ENCODE measurements at places on chromosomes 7 and 10.

DNA sequence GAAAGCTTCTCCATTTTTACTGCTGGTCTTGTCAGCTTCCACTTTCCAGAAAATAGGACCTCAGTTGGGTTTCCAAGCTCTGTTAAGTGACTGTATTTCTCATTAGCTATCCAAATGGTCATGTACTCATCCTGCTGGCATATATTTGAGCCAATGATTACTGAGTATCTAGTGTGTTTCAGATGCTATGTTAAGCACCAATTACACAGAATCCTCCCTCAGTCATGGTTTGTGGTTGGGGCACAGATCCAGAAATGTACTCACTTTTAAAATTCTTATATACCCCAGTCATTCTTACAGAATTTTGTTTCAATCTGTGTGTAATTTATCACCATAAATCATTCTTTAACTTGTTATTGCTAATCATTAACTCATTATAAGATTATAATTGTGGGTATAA lies 362.3 kb upstream of the MTPN start:
- DNase-seq, result no peak

DNA sequence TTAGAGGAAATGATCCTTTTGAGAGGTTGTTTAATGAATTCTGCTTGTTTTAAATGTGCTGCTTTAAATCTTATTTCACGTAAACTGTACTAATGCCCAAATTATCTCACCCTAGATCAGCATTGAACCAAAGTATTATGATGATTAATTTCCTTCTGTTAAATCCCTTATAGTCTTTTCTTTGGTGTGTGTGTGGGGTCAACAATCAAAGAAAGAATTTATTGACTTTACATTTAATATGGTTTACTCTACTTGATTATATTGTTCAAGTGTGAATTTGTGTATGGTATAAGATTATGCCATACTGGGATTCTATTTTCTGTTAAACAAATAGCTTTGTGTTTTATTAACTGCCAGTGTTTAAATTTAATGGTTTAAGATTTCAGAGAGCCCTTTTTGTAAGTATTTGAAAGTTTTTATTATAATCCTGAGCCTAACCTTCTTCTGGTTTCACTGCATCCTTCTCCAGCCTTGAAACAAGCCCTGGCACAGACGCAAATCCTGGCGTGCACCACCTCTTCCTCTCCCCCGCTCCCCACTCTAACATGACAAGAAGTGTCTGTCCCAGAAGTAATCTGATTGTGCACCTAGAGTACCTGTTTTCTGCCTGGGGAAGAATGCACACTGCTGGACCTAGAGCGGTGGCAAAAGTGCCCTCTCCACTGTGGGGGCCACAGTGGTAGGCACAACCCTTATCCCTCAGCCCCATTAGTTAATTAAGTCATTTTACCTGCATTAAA lies 70.6 kb downstream of the KAT6B start:
- no peak for DNase-seq

DNA sequence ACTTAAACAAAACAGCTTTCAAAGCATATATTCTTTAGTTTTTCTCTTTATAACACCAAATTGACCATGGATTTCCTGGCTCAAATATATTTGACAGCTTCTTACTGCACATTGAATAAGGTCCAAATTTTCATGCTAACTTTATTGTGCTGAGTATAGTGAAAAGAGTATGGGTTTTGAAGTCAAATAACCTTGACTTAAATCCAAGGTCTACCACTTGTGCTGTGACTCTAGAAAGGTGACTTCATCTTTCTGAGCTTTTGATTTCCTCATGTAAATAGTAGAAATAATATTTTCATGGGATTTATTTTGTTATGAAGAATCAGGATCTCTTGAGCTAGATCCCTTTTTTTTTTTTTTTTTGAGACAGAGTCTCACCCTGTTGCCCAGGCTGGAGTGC lies 139.4 kb upstream of the GPR22 start:
- DNase-seq, result no peak

GRCh38 chr7:909358-910329 lies 33.3 kb downstream of the GET4 start:
- DNase-seq, result peak; percentile 90

- DNase-seq, result no peak
Measured at GRCh38 chr10:110841767-110842267, 29.9 kb upstream of the PDCD4 start.

DNA sequence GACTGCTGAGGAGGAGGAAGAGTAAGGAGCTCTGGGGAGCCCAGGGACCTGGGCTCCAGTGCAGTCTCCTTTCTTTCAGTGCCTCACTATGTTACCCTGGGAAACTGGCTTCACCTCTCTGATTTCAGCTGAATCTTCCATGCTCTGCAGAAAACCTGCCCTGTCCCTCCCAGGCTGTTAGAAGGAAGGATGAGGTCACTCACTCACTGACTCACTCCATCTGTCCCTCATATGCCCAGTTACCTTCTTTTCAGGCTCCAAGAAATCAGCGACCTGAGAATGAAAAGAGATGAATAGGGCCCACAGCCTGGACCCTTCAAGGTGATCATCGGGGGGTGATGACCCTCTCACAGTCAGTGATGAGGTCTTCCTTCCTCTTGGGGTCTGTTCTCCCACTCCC lies 481 bp downstream of the SFTPA2 start:
- no peak for DNase-seq

GRCh38 chr10:117778241-117778640 lies 235.7 kb downstream of the EMX2 start:
- no peak for DNase-seq

DNA sequence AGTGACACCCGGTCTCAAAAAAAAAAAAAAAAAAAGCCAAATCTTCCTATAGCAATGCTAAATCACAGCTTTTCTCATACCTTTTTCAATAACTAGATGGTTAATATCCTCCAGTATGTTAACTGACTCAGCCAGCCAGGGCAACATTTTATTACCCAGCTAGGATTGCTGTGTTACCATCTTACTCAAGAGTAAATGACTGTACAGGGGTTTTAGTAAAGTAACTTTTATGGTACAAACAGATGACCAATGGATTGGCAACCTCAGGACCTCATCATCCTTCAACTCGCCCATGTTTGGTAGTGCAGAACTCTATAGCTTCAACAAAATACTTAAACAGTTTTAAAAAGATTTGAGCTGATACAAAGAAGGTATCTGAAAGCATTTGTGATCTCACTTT lies 59.5 kb downstream of the HBP1 start:
- no peak for DNase-seq

GRCh38 chr7:88339195-88339922 lies 32.7 kb upstream of the STEAP4 start:
- no peak for DNase-seq

DNA sequence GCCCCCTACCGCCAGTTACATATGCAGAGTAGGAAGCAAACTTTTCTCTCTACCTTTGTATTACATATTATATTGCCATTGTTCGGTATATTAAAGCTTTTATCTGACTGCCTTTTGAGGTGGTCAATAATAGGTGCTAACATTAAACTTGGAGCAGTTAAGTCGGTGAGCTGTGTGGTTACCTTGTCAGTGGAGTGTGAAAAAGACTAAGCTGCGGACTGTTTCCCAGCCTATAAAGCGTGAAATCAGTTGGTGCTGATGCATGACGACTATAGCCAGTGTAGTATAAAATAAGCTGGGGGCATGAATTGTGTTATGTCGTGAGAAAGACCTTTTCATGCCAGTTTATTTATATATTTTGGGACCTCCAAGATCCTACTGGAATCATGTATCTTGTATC lies 33.7 kb downstream of the R3HCC1L start:
- DNase-seq, result no peak

GRCh38 chr10:97466755-97467154 lies 20.8 kb downstream of the ZDHHC16 start:
- DNase-seq, result no peak

DNA sequence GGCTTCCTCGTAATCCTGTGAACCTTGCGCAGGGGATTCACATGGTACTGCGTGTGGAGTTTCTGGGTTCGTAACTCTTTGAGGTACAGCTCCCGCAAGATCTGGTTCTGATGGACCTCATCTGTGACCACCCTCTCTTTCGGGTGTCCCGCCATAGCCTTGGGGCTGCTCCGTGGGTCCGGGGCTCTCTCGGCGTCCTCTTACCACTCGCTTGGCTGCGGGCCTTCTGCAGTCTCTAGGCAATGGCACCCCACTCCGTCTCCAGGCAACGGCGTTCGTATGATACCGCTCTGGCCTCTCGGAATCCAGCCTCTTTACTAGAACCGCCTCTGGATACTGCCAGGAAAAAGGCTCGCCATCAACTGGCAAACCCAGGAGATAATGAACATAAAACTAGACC lies 54.7 kb upstream of the AMPH start:
- DNase-seq, result no peak

DNA sequence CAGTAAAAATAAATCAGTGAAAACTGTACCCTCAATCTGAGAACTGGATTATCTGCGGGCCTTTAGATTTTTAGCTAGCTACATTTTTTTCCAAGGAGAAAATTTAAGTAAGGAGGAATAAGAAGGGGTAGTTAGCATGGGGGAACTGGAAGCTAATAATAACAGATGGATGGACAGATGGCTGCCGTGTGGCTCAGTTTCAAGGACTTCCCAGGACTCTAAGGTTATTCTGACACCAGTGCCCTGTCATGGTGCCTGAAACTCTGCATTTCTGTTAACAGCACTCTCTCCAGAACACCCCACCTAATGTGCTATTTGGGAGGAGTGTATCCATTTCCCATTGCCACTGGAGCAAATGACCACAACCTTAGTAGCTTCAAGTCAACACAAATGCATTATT lies 75.7 kb upstream of the PDE1C start:
- no peak for DNase-seq

DNA sequence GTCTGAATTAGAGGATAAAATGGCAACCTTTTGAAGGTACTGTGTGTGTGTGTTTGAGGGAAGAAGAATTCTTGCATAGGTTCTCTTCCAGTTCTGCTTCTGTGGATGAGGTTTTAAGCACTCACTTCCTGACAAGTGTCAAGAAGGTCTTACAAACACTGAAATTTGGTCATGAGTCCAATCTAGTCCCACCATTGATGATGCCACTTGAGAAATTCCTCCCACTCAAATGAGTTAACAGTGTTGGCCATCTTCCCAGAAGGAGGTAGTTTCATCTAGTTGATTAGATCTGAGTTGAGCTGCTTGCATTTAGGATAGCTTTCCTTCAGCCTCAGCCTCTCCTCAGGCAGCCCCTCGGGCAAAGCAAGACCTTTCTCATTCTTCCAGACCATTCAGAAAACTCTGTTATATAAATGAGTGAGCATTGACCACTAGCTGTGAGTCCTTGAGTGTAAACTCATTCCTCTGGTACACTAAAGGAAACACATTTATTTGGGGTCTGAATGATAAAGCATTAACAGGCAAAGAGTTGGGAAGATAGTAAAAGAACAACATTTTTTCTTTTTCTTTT lies 189.5 kb downstream of the TRIL start:
- DNase-seq, result no peak

DNA sequence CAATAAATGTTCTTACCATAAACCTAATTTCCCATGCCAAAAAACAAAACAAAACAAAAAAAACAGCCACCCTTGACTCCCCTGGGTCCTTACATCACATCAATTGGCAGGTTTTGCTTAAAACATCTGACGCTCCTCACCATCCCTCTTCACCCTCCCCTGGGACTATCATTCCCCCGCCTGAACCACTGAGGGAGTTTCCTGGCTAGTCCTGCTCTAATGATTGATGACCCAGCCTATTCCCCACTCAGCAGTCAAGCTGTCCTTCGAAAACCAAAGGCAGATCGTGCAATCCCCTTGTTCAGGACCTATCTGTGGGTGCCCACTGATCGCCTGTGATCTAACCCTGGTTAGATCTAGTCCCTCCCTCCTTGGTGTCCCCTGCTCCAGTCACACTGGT lies 11.2 kb upstream of the FRMPD2 start:
- DNase-seq, result no peak

DNA sequence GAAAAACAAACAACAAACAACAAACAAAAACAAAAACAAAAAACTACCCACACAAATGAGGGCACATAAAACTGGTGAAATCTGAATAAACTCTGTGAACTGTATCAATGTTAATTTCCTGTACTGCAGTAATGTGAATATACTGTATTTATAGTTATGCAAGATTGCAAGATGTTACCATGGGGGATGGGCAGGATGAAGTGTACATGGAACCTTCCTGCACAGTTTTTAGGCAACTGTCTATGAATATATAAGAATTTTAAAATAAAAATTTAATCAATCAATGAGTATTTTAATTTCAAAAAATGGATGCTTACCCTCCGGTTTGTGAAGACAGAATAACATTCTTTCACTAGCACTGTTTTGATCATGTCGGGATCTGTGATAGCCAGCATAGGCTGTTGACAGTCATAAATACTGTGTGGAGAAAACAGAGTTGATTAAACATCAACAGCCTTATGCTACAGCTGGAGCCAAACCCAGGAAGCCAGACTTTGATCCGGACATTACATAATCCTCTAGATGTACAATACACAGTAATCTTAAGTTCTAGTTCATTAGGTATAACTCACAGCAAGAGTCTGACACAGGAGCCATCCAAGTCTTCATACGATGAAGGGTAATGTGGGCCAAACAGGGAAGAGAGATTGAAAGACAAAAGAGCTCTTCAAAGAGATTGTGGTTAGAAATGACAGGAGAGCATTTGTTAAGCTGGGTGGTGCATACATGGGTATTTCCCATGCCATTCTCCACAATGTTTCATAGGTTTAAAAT lies 14.8 kb downstream of the CYP3A7 start:
- DNase-seq, result no peak

GRCh38 chr7:121278120-121279021 lies 50.4 kb upstream of the WNT16 start:
- no peak for DNase-seq

- peak; percentile 87 for DNase-seq
Measured at GRCh38 chr7:151123822-151124464, 37.7 kb downstream of the AGAP3 start.

- no peak for DNase-seq
Measured at GRCh38 chr10:22727663-22728062, 13.3 kb upstream of the PIP4K2A start.

- peak; percentile 85 for DNase-seq
Measured at GRCh38 chr10:69629897-69630650, at the start of gene FAM241B. TSS of gene FAM241B (plus strand) at chr10:69630247. CDS start at chr10:69631744, 1,497 bp downstream.

DNA sequence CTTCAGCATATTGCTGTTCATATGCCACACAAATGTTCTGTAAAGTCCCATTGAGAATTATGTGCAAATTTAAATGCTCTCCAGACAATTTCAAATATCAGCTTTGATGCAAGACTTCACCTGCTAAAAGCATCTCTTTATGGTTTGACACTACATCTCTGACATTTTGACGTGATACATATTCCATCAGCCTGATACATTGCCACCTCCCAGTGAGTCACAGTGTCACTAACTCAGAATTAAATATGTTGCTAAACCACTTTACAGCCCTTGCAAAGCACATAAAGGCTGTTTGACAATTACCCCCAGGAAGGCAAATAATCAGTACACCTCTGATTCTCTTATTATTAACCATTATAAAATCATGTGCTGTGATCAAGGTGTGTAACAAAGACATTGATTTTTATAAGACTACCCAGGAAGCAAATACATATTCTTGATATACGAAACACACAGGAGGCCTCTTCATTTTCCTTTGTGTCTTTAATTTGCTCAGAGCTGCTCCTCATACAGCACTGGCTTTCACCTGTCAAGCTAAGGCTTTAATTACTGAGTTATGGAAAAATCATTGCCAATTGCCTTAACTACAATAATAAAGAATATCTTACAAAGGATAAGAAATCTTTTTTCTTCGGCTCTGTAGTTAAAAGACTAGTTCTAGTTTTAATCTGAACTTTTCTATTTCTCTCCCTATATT lies 547.5 kb upstream of the C7orf33 start:
- no peak for DNase-seq

- DNase-seq, result no peak
Measured at GRCh38 chr7:47833211-47833610, 115.1 kb downstream of the PKD1L1 start.

GRCh38 chr7:80136261-80137055 lies 1.8 kb downstream of the GNAI1 start:
- DNase-seq, result no peak

Measured in lower lobe of right lung (tissue), 2 donors.